ENCODE measurements at places on chromosomes 7 and 10. TPM values are rescaled to one million over a fixed set of nuclear protein-coding genes. Genes with fewer than 3 reads are reported as not detected.

Gene MOGAT3
- not detected for total RNA-seq

Gene PON3
- 50.9 TPM for total RNA-seq

Gene ACHE
- 3.0 TPM for total RNA-seq

Gene C7orf33
- not detected for total RNA-seq

Gene TMEM213
- total RNA-seq = not detected

Gene CALCR
- total RNA-seq = 0.62 TPM

Gene OR2A5
- not detected for total RNA-seq

Gene TAS2R41
- total RNA-seq = not detected

Gene SUPV3L1
- total RNA-seq = 31.7 TPM

Gene PDE1C
- total RNA-seq = 2.9 TPM

Gene KIAA1549
- 10.8 TPM for total RNA-seq

Gene MYOF
- total RNA-seq = 12.4 TPM

DNA sequence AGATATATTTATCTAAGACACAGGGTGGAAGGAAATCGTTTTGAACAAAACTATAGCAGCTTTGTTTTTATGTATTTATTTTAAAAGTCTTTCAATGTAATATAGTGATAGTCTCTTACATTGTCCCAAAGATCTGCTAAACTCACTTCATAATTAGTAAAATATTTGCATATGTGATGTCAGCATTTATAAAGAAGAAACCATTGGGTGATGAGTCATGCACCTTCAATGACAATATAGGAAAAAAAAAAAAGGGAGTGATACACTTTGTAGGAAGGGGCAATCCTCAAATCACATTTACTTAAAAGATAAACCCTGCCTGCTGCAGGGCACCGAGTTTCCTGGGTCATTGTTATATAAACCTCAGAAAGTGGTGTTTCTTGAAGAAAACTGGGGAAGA is 112.4 kb upstream of the SEMA3C start:
- DNase-seq = no peak

DNA sequence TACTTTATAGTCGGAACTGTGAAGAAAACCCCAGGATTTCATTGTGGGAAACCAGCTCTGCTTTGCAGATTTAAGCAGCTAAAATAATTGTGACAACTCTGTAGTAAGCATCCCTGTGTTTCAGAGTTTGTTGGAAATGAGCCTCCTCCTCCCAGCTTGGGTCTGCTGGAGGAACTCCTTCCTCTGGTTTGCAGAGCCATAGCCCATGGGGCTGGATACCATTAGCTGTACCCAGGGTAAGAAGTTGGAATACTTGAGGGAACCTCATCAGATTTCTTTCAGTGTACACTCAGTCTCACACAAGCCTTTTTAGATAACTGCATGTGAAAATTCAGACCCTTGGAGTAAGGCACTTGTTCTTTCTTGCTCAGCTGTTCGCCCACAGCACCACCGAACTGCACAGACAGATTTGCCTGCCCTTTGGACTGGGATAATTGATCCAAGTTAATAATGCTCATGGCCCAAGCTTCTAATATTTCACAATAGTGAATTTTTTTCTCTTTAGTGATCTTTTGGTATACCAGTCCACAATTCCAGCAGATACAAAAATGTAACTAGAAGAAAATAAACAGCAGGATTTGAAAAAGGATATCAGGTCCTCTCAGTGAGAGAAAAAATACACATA is 467.4 kb upstream of the FZD8 start:
- no peak for DNase-seq

- DNase-seq = no peak
Measured at GRCh38 chr7:121343302-121343701, 14.5 kb downstream of the WNT16 start.

- DNase-seq = no peak
Measured at GRCh38 chr7:117146511-117146910, 176.3 kb downstream of the WNT2 start.

DNA sequence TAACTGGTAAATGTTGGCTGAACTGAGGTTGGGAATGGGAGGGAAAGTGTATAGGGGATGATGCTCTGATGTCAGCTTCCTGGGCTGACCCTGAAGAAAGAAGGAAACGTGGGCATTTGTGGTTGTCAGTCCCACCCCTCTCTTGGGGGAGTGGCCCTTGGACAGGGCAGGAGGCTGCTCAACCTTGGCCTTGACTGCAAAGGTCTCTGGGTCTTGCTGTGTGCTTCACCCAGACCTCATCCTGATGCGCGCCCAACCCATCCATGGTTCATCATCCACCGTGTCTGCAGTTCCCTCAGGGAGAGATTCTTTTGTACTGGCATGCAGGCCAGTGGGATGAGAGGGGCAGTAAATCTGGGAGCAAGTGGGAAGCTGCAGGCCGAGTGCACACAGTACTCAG is 4.7 kb upstream of the ZYX start:
- DNase-seq = no peak

- DNase-seq = no peak
Measured at GRCh38 chr7:4556868-4557793, 125.0 kb upstream of the FOXK1 start.

GRCh38 chr7:116511552-116512519 is 12.3 kb downstream of the CAV2 start:
- no peak for DNase-seq

- no peak for DNase-seq
Measured at GRCh38 chr7:131157530-131158243, 170.0 kb upstream of the MKLN1 start.

- DNase-seq = no peak
Measured at GRCh38 chr7:19060761-19061259, 56.6 kb downstream of the TWIST1 start.

GRCh38 chr7:55595511-55595910 is 23.2 kb upstream of the VOPP1 start:
- no peak for DNase-seq

DNA sequence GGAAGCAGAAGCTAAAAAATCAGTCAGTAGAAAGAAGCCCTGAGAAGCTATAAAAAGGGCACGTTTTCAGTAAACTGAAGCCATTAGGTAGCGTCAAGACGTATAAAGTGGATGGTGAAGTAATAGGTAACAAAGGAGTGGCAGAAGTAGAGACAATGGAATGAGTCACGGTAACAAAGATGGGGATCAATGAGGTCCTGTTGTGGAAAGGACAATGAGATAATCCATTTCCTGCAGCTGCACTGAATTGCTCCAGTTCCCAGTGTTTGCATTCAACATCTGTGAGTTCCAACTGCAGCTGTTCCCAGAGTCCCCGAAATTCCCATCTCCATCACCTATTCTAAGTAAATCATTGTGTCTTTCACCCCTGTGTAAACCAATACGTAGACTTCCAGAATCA is 4.8 kb upstream of the HYCC1 start:
- DNase-seq = no peak

- no peak for DNase-seq
Measured at GRCh38 chr7:597348-598178, 77.9 kb upstream of the PDGFA start.

DNA sequence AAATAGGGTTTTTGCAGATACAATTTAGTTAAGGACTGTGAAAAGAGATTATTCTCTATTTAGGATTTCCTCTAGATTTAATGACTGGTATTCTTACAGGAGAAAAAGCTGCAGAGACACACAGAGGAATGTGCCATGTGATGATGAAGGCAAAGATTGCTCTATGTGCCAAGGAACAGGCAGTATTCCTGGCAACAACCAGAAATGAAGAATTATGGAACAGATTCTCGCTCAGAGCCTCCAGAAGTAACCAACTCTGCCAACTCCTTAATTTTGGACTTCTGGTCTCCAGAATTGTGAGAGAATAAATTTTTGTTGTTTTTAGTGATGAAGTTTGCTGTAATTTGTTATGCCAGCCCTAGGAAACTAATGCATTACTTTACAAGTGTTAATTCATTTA is 307.6 kb upstream of the SEMA3A start:
- DNase-seq = no peak

GRCh38 chr7:47902013-47902412 is 46.3 kb downstream of the PKD1L1 start:
- no peak for DNase-seq

DNA sequence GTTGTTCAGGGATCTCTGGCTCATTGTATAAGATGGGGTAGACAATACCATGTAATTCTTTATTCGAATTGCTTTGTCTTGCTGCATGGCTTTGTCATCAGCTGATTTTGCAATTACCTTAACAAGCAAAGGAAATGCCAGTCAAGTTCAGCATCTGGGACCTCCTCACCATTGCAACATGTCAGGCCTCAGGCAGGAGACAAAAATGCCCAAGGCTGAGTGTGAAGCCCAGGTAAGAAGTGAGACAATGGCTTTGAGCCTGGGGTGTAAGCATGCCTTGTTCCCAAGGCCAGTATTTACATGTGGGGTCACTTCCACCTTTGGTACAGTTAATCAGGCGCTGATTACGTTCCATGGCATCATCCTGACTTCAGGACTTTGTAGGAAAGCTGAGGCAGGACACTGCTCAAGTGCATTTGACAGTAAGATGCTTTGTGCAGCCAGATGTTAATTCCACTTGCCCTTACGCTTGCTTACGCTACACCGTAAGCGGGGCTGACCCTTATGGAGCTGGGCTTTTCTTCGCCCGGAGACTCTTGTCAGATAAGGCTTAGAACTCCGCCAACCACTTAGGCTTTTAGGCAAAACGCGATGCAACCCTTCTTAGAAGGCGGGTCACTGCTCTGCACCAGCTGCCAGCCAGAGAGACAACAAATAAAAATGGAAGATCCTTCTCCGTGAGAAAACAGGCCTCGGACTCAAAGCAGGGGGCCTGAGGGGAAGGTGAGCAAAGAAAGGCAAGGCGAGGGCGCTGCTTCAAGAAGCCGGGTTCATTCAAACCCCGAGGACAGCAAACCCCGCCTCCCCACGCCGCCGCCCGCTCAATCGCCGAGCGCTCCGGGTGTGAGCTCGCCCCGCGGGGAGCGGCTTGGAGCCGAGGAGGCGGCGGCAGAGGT is 1.3 kb upstream of the SP4 start:
- no peak for DNase-seq

GRCh38 chr10:18737236-18737635 is 78.0 kb downstream of the ARL5B start:
- DNase-seq = no peak

- DNase-seq = no peak
Measured at GRCh38 chr10:90204131-90204955, 503.0 kb downstream of the KIF20B start.

DNA sequence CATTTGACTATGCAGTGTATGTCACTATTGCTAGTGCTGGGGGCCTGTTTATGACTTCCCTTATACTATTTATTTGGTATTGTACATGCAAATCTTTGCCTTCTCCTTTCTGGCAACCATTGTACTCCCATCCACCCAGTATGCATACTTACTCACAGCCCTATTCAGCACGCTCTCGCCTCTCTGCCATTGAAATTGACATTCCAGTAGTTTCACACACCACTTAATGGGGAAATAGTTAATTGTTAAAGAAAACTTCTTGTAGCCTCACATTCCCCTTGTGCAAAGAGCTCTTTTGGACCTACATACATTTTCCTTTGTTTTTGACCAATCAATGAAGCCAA is 9.9 kb downstream of the CLDN12 start:
- no peak for DNase-seq

GRCh38 chr10:8056871-8057331 is 2.4 kb downstream of the GATA3 start:
- no peak for DNase-seq

DNA sequence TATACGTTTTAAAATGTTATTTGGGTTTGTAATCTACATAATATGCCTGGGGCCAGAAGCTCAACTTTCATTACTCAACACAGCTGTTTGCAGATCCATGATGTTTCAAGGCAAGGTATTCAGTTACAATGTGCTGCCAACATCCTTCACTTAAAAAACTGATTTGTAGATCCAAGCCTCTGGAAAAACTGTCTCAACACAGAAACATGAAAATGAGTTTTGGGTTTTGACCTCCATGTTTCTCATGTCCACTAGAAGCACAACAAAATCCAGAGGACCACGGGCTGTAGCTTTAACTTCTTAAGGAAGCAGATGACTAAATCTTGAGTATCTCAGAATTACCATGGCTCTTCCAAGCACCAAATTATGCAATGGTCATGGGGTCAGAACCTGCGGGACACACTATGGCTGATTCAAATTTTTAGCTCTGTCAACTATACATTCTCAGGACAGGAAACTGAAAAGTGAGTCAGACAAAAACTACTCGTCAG is 247.1 kb upstream of the GRB10 start:
- no peak for DNase-seq

DNA sequence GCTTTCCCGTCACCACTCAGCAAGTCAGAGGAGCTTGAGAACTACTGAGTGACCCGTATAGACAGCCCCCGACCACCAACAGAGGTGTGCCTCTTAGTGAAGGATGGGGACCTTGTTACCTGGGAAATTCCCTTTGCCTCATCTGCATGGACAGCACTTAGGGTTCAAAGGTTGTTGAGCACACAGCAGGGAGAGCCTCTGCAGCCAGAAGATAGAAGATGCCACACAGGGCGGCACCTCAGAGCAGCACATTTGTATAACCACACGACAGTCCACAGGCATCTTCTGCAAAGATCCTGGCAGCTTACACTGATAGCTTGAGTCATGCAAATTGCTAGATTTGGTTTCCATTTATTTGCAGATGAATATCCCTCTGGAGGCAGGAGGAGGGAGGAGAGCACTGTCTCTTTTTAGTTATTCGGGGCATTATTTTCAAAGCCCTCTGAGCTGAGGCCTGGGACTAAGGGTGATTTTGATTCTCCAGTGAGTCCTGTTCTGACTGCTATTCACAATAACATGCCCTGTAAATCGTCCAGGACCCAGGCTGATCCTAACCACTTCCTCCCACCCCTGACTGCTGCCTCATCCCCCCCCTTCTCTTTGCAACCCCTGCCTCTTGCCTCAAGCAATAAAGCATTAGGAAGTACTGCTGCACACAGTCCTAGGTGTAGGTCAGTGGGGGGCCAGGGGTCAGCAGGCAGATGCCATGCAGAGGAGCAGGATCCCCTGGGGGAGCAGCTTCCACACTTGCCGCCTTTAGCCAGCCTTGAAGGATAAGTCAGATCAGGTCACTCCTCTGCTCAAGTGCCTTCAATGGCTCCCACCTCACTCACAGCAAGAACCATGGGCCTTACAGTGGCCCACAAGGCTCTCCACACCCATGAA is 24.6 kb upstream of the INMT start:
- DNase-seq = no peak

DNA sequence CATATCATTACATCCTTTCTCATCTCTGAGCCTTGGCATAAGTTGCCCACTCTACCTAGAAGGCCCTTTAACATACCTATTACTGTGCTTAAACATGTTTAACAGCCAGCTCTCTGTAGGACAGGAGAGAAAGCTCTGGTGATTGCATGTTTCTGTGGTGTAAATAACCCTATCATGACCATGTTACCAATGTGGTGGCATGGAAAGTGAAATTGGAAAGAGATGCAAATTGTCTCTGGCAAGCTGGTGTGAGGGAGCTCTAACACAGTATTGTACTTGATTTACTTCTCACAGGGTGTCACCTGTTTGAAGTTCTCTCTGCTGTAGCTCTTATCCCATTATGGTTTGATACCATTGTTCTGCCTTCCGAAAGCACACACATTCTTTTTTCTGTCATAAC is 231.8 kb upstream of the DKK1 start:
- no peak for DNase-seq

DNA sequence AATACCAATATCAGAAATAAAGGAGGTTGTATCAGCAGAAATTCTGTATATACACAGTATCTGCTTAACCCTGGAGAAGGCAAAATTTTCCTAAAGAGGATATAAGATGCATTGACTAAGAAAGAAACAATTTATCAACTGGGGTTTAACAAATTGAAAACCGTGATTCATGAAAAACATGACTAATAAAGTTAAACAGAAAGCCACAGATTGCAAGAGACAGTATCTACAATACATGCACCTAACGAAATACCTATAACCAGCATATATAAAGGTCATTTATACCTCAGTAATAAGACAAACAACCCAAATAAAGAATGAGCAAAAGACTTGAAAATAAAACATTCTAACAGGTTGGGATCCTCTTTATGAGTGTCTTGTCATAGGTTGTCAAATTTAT is 101.8 kb downstream of the IQUB start:
- DNase-seq = no peak

Measured in endothelial cell (in vitro differentiated cells).